ENCODE measurements at places on chromosomes 3 and 15.

- DNase-seq = no peak
These were observed 85.8 kb downstream of the MB21D2 start for GRCh38 chr3:192831801-192832347.

GRCh38 chr3:99483841-99484240, 154.6 kb upstream of the COL8A1 start:
- no peak for DNase-seq

DNA sequence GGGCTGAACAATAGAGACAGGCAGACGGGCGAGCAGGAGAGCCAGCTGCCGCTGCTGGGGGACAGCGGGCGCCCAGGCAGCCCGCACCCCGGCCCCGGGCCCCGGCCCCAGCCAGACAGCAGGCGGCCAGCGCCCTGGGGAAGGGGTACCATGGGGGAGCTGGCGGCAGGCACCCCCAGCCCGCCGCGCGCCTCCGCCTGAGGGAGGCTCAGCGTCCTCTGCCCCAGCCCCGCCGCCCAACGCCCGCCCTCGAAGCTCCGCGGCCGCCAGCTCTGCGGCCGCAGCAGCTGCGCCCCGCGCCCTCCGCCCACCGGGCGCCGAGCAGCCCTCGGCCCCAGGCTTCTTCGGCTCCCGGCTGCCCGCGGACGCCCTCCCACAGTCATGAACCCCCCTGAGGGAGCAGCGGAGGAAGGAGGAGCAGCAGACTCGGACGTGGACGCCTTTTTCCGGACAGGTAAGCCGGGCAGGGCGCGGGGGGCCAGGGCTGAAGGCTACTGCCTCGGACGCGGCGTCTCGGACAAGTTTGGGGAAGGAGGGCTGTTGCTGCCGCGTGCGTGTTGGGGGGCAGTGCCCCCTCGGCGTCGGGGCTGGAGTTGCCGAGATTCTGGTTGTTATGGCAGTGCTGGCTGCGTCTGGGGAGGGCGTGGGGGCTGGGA, 41.6 kb upstream of the ROPN1 start:
- no peak for DNase-seq

- no peak for DNase-seq
These were observed 7.4 kb downstream of the ARL14 start for GRCh38 chr3:160684368-160684740.

DNA sequence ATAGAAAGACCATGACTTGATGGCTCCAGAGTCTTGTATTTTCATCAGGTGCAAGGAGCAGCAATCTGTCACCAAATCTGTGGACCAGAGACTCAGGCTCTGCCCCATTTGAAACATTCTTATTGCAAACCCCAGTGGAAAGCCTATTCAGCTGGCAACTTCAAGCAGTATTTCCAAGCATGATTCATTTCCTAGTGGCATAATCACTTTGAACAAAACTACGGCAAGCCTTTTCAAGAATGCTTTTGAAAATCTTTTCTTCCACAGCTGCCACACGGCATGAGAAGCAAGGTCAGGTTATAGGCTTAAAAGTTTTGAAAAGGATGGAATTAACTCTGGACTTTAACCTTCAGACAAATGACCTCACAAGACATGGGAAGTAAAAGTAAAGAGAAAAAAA, 122.0 kb upstream of the BFSP2 start:
- no peak for DNase-seq

Measured in stimulated activated CD8-positive, alpha-beta memory T cell treated with anti-CD3 and anti-CD28 coated beads, Interleukin-12 subunit alpha, Interleukin-12 subunit beta, amount 100 ng/mL, for 1 hour (primary cell).